ENCODE measurements at places on chromosomes 2 and 18. TPM values are rescaled to one million over a fixed set of nuclear protein-coding genes. Genes with fewer than 3 reads are reported as not detected.

- DNase-seq: no peak
Observed at GRCh38 chr2:132419941-132420340, 3.3 kb downstream of the GPR39 start.

MDH1B gene
- total RNA-seq: 1.9 TPM

GRCh38 chr2:74739129-74739528, 85.1 kb downstream of the SEMA4F start:
- no peak for DNase-seq

GRCh38 chr2:25709349-25709748, 36.0 kb upstream of the DTNB start:
- DNase-seq: no peak

DES gene
- not detected for total RNA-seq

NT5DC4 gene
- total RNA-seq: 13.6 TPM

GRCh38 chr2:45816272-45816671, 164.8 kb downstream of the PRKCE start:
- no peak for DNase-seq

DNA sequence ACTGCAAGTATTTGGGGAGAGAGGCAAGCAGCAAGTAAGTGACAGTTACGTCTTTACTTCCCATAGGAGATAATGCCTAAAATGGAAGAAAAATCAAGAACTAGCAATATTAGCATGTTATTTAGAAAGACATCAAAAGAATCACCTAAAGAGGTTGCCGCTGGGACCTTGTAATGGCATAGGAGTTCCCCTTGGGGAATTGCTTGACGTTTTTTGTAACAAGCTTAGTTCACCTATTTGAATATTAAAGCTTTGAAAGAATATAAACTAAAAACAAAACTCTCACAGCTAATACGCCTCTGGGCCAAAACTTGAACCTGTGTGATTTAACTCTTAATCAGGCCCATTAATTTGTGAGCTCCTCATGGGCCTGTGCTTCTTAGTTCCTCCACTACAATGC, 89.0 kb downstream of the AAK1 start:
- DNase-seq: no peak

- DNase-seq: no peak
Observed at GRCh38 chr2:216619411-216620393, 13.5 kb upstream of the IGFBP2 start.

- DNase-seq: peak; percentile 59
Observed at GRCh38 chr18:23703057-23703986, 14.1 kb downstream of the LAMA3 start.

DNA sequence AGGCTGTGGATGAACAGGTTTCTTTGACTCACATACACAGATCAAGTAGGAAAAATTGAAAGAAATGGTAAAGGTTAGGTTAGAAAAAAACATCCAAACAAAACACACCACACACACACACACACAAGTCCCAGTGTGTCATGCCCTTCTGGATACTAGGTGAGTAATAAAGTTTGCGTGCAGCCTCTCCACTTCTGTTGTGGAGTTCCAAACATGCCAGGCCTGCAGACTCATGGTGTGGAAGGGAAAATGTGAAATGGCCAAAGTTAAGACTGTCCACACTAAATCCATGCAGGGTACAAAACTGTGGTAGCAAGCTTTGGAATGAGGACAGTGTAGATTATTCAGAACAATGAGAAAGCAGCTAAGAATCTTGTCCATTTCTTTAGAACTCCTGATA, 114.6 kb downstream of the IKZF2 start:
- no peak for DNase-seq

RAPH1 gene
- 126 TPM for total RNA-seq

DNA sequence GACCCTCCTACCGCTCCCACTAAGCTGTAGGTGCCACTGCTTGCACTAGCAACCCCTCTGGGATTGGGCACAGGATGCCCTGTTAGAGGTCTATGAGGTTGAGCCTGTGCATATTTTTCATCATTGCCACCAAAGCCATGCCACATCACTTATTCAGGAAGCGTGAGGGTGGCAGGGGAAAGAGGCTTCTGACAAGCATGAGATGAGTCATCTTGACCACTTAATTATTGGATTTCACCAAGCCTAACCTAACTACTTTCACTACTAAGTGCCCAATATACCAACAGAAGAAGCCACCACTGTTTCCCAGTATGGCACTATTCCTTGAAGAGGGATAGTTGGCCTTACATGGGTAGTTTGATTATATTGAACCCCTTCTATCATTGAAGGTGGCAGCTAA, 181.3 kb upstream of the EPHA4 start:
- DNase-seq: no peak

- no peak for DNase-seq
Observed at GRCh38 chr2:190507135-190507534, 27.4 kb downstream of the NEMP2 start.

PLGLB1 gene
- not detected for total RNA-seq

- no peak for DNase-seq
Observed at GRCh38 chr2:64934530-64934929, 54.7 kb upstream of the SLC1A4 start.

ADAM23 gene
- total RNA-seq: 6.1 TPM

- no peak for DNase-seq
Observed at GRCh38 chr2:74524005-74524404, 2.0 kb downstream of the DQX1 start.

IER3IP1 gene
- 20.4 TPM for total RNA-seq

DNA sequence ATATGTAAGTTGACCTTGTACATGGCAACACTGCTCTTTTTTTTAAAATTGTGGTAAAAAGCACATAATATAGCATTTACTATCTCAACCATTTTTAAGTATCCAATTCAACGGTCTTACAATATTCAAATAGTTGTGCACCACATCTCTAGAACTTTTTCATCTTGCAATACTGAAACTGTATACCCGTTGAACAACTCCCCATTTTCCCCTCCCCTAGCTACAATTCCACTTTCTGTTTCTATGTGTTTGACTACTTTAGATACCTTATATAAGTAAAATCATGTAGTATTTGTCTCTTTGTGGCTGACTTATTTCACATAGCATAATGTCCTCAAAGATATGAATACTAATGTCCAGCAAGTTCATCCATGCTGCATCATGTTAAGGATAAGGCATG, 452.1 kb downstream of the TXNL1 start:
- no peak for DNase-seq

GRCh38 chr2:68387408-68388350, 22.6 kb downstream of the PLEK start:
- DNase-seq: no peak
